ENCODE measurements at places on chromosomes 12 and 14.

GRCh38 chr14:91158091-91158790 is 44.4 kb downstream of the DGLUCY start:
- no peak for DNase-seq

DNA sequence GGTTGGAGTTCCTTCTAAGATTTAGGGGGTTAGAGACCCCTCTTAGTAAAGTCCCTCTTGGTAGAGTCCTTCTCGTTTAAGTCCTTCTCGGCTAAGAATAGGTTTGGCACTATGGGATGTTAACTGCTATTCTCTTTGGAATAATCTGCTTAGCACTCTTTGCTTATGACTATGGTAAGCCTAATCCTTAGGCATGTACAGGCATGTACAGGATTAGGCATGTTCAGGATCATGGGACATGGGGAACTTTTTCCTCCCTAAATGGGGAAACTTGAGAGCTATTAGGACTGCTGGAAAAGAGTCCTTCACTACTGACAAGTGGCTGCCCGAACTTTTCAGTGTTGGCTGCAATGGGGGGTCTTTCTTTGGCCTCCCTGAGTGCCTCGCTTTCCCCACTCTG is 193.3 kb downstream of the TMEM117 start:
- no peak for DNase-seq

DNA sequence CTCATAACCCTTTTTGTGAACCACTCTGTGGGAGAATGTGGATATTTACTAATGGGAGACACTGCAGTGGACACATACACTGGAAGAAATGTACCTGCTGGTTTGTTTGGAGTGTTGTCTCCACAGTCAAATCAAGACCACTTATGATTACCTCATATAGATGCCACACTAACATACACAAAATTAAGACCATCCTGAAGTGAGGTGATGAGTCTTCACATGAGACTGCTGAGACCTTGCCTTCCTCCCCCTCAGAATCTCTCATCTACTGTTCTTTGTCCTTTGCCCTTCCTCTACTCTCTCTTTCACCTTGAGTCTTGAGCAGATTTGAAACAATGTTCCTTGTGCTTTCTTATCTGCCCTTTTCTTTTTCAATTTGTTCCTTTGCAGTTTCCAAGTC is 4.3 kb downstream of the KRT6A start:
- DNase-seq = no peak

DNA sequence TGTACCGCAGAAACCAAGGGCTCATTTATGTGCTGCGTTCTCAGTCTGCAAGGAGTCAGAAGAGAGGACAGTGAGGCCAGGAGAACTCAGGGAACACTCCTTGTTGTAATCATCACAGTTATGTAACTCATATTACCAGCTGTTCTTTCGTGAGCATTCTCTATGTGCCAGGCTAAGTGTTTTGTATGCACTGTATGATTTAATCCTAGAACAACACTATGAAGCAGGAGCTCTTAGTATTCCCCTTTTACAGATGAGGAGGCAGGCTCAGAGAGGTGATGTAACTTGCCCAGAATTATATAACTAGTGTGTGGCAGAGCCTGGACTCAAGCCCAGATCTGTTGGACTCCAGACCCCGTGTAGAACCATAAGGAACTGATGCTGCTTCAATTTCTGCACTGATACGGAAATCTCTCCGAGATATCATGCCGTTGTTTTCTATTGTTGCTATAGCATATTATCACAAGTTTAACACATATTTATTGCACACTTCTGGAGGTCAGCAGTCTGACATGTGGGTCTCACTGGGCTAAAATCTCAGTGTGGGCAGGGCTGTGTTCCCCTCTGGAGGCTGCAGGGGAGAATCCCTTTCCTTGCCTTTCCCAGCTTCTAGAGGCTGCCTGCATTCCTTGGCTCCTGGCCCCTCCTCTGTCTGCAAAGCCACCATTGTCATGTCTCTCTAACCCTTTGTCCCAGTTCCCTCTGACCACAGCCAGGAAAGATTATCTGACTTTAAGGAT is 16.3 kb upstream of the CD9 start:
- DNase-seq = no peak

DNA sequence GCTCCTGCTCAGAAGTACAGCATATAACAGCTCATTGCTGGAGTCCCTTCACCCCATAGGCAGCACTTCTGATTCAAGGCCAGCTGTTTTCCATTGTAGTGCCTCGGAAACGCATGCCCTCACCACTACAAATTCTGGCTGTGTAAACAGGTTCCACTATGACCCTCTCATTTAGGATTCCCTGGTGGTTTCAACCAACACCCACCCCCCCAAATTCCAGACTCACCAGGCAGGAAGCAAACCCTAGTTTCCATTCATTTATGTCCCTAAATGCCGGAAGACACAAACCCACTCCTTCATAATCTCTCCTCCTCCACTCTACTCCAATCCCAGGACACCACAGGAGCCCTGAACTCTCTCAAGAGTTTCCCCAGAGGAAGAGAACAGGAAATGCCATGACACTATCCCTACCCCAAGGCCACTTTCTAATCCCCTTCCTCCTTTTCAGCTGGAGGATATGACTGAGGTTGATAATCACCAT is 75.9 kb upstream of the TMPO start:
- DNase-seq = no peak

GRCh38 chr12:108180255-108181094 is 51.4 kb downstream of the WSCD2 start:
- no peak for DNase-seq

GRCh38 chr12:77324416-77324762 is 259.0 kb upstream of the E2F7 start:
- no peak for DNase-seq

- DNase-seq = no peak
These were observed 292.4 kb upstream of the PWP1 start for GRCh38 chr12:107393043-107393717.

- no peak for DNase-seq
These were observed 22.9 kb downstream of the KCNA1 start for GRCh38 chr12:4932576-4932975.

- DNase-seq = no peak
These were observed 685 bp upstream of the SERPINA1 start for GRCh38 chr14:94389104-94389469.

- DNase-seq = no peak
These were observed 1.2 kb downstream of the CDK2AP1 start for GRCh38 chr12:123270214-123271000.

DNA sequence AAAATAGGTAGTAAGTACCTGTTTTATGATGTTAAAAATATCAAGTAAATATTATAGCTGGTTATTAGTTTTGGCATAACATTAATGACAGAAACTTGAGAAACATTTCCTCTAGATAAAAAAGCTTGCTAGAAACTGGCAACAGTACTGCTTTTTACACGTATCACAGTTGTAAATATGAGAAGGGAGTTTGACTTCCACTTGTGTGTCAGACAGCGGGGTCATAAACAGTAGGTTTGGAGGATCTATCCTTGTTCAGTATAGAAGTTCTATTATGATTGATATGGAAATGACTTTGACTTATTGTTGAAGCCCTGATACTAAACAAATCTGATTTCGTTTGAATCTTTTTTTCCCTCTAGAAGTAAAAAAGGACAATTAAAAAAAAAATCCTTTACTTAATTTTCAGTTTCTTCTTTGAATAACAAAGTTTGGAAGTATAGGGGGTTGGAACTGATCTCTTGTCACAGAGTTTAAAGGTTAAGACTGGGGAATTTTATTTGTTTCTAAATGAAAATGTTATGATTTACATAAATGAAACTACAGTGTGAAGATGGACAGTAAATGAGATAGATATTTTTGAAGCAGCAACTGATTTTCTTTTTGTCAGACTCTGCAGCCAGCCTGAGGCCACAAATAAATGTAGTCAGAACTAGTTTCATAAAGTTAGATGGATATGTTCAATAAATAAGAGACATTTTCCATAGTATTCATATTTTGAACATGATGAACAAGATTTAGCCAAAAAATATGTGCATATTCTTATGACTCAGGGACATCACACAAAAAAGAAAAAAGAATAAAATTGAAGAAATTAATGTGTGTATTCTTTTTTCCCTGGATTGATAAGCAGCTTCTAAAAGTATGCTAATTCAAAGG is 50.1 kb downstream of the WNK1 start:
- DNase-seq = no peak

DNA sequence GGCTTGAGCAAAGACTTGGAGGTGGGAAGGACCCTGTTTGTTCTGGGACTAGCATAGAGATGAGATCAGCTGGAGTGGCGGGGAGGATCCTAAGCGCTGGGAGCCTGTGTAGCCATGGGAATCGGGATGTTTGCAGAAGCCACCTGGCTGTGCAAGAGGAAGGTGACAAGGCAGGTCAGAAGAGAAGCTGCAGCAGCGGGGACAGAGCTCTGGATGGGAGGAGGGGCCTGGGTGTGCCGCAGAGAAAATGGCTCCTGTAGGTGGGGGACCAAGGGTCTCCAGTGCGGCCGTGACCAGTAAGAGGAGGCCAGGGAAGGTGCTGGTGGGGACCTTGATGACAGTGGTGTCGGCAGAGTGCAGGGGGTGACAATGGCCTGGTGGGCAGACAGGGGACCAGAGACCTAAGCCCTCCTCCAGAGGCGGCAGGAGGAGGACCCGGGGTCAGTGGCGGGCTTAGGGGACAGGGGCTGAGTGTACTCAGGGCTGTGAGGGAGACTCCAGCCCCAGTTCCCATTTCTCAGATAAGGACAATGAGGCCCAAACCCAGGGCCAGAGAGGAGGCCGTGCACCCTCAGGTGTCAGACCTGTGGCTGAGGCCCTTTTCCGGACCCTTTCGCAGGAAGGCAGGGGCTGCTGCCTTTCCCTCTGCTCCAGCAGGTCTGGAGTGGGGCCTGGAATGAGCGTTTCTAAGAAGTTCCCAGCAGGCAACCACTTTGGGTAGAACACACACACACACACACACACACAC is 206.6 kb upstream of the RTL1 start:
- no peak for DNase-seq

- DNase-seq = no peak
These were observed 482.2 kb downstream of the SLC16A7 start for GRCh38 chr12:60078026-60078425.

- no peak for DNase-seq
These were observed 75.6 kb upstream of the FRMD6 start for GRCh38 chr14:51576117-51576430.

DNA sequence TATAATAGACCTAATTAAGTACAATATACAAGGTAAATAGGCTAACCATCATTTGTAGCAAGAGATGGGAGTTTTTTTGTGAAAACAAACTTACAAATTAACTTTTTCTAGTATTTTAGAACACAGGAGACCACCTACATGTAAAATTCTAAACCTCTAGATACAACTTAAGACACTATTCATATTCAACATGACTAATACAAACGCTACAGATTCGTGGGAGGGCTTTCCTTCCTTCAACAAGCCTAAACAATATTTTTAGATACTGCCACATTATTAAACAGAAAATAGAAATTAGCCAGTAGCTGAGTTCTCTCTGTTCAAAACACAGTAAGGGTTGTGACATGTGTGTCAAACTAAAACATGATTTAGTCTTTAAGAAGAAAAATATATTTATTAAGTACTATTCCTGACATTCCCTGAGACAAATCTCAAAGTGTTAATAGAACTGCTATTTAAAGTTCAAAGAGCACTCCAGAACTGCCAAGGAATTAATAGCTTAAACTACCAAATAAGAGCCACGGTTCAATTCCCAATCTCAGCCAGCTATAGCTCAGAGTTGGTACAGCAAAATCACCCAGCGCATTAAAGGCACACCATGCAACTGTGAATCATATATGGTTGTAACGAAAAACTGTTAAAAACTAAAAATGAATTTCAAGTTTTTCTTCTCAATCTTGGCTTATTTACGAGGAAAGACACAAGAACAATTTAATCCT is 10.7 kb downstream of the MED13L start:
- DNase-seq = no peak

- peak; percentile 54 for DNase-seq
These were observed 9.4 kb downstream of the LHX5 start for GRCh38 chr12:113462117-113462774.

- DNase-seq = no peak
These were observed 41.4 kb downstream of the PHETA1 start for GRCh38 chr12:111327474-111327873.

GRCh38 chr12:65099182-65099581 is 21.9 kb downstream of the WIF1 start:
- DNase-seq = no peak

GRCh38 chr12:95538656-95539055 is 12.6 kb downstream of the USP44 start:
- DNase-seq = no peak

DNA sequence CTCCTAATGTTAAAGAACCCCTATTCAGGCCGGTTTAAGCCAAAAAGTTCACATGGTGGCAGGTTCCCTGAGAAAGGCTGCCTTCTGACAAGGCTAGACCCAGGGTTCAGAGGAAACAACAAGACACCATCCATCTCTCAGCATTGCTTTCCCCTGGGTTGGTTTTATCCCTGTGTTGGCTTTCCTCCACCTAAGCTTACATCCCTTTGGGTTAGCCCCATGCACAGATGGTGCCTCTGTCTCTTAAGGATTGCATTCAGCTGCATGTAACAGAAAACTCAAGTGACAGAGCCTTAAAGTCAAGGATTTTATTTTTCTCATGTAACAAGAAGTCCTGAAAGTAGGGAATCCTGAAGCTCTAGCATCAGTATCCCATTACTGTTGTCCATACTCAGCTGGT is 42.8 kb upstream of the RIN3 start:
- no peak for DNase-seq

GRCh38 chr14:103448097-103448496 is 62.9 kb downstream of the MARK3 start:
- DNase-seq = no peak

DNA sequence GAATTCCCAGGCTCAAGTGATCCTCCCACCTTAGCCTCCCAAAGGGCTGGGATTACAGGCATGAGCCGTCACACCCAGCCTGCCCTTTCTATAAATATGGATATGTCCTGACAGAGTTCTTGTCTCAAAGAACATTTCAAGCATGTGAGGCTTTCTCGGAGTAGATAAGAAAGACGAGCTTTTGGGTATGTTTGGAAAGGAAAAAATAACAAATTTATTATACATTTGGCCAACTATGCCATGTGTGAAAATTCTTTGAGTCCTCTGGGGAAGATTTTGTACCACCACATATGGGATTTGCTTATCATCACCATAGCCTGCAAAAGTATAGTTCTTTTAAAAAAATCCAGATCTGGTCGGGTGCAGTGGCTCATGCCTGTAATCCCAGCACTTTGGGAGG is 23.7 kb upstream of the MYBPC1 start:
- DNase-seq = no peak

DNA sequence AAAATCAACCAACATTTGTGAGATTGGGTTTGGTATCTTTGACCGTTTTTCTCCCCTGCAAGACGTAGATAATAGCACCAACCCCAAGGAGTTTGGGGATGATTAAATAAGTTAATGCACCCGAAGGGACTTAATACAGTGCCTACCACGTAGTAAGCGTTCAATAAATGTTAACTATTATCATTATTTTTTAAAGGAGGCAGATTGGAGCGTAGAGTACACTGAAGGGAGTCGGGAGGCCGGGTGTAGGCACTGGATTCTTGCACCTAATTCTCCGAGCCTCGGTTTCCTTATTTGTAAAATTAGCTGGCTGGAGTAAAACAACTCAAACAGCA is 367 bp upstream of the FRS2 start:
- no peak for DNase-seq

DNA sequence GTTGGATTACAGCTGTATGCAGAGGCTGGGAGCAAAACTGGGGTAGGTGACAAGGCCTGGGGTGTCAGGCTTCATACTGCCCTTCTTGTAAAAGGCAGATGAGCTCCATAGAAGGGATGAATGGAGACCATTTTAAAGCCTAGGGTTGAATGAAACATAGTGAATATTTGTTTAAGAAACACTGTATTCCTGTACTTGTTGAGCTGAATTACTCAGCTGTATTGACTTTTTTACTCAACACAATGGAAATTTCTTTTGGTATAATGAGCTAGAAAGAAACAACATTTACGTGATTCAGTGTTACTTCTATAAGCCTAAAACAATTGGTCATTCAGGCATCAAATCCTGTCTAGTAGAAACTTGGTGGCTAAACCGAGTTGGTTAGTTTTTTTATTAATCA is 14.1 kb downstream of the ATP6V0A2 start:
- no peak for DNase-seq

Measured in stimulated activated CD4-positive, alpha-beta T cell treated with anti-CD3 and anti-CD28 coated beads, TNF-alpha, amount 100 ng/mL, for 4 hours (primary cell).